ENCODE measurements at places on chromosomes 16 and 17.

DNA sequence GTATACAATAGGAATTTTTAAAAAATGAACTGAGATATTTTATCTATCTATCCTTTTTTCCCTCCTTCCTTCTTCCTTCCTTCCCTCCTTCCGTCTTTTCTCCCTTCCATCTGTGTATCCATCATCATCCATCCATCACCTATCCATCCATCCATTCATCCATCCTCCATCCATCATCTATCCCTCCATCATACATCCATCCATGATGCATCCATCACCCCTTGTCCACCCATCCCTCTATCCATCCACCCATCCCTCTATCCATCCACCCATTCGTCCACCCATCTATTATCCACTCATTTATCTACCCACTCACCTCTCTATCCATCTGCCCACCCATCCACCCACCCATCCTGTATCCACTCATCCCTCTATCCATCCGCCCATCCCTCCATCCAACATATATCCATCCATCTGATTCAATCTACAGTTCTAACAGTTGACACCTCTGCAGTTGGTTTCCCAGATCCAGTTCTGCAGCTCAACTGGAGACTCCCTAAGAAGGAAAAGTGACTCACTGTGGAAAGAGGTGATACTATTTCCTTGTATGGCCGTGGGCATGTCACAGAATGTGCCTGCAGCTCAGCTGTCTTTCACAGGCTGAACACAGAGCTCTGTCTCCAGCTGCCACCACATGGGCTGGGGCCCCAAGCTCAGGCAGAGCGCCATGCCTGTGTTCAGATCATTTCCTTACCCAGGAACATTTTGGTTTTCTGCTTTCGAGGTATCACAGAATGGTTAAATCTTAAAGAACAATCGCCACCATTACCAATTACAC, 130.8 kb downstream of the XYLT1 start:
- DNase-seq: no peak

- no peak for DNase-seq
Observed at GRCh38 chr16:80208015-80208414, 332.8 kb upstream of the DYNLRB2 start.

DNA sequence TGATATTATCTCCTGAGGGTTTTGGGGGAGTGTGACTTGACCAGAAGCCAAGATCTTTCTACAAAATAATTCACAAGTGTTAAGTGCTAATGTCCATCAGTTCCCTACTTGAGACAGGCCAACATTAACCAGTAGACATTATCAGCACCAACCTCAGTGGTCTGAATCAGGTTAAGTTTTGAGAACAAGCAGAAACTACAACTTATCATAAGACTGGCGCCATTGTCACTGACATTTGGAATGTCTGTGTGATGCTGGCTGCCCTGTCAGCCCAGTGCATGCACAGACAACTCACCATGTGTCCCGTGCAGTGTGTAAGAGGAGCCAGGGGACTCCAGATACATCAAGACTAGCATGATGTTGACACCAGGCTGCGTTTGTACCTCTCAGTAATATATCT, 76.8 kb downstream of the CCDC182 start:
- DNase-seq: no peak

- no peak for DNase-seq
Observed at GRCh38 chr17:67461228-67461780, 84.2 kb downstream of the PITPNC1 start.

DNA sequence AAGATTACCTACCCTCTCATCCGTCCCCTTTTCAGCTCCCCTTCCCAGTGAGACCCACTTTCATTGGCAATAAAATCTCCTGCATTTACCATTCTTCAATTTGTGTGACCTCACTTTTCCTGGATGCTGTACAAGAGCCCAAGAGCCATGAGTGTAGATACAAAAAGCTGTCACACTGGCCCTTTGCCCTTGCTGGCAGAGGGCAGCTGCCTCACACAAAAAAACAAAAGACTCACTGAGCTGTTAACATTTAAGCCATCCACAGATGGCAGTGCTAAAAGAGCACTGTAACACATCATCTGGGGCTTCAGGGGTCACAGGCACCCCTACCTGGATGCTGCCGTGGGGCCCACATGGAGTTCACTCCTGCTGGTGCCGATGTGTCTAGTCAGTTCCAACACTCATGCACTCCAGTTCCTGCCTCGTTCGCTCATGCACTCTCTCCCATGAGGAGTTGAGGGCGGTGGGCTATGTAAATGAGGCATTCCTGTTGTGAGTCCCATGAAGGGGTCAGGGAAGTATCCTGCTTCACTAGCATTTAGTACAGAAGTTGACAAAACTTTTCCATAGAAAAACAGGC, 123.1 kb downstream of the CA10 start:
- no peak for DNase-seq

DNA sequence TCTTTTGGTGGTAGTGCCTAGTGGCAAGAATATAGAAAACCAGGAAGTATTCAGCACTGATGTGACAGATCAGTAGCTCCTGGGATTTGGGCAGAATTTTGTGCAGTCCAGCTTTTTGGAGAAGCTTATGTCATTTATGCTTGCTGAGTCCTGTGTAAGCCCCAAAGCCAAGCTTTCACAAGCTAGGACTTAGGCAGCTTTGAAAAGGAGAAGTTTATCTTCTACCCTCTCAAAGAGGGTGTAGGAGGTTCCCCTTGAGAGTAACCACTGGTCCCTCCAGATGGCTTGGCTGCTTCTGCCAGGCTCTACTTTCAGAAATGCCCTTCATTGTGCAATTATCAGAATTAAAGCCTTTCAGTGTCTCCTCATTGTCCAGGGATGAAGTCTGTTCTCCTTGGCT, 78.8 kb downstream of the CES1 start:
- no peak for DNase-seq

- DNase-seq: no peak
Observed at GRCh38 chr17:74759243-74759801, 10.9 kb downstream of the NHERF1 start.

DNA sequence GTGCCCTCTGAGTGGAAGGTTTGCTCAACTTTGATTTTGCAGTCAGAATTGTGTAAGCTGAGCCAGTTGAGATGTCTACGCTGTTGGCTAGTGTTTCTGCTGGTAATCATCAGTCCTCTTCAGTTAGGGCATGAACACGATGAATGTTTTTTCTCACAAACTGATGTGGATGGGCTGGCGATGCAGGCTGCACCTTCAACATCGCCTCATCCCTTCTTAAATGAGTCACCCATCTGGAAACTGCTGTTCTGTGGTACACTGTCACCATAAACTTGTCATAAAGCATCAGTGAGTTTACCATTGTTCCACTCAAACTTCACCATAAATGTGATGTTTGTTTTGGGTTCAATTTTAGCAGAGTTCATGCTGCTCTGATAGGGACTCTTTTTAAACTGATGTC, 8.4 kb downstream of the C16orf95 start:
- no peak for DNase-seq

DNA sequence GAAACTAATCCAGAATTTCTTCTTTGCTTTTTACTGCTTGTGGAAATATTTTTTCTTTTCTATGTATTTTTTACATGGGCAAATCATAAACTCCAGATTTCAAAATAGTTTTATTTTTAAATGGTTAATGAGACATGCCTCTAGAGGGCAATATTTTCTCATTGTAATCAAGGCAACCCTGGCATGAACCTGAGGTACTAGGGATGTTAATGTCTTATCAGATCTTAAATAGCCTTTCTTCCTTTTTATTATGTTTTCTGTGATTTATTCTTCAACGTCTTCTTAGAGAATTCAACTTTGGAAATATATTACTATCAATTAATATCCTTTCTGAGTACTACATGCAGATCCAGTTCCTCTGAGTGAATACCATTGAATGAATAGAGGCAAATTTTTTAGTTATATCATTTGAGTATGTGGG, 324.7 kb downstream of the BCAS3 start:
- DNase-seq: no peak

DNA sequence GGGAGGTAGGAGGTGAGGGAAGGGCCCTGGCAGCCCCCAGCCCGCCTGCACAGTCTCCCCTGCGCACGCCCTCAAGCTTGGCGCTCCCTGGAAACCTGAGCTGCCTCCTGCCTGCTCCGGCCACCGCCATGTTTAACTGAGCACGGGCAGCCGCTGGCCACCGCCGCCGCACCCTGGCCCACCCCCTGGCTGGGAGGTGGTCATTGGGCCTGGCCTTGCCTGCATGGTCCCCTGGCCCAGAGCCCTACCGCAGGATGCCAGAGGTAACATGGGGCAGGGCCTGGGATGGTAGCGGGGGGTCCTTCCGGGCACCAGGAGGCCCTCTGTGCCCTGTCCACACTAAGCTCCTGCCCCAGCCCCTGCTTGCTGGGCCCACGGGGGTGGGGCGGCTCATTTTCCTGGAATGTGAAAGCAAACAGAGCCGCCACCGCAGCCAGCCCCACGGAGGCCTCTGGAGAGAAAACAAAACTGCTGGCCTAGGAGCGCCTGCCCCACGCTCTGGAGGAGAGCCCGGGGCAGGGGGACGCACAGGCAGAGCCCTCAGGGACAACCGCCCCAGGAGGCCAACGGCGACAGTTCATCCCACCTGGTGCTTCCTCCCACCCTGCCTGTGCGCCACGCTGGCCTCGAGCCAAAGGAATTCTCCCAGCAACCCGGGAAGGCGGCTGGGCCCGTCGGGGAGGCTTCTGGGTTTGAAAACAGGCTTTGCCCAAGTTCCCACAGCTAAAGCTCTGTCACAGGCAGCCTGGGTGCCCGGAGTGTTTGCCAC, 8.9 kb downstream of the NHERF2 start:
- no peak for DNase-seq

GRCh38 chr17:83025636-83026280, 53.7 kb upstream of the METRNL start:
- no peak for DNase-seq

- DNase-seq: no peak
Observed at GRCh38 chr16:2768403-2769089, 8.5 kb downstream of the ELOB start.

Data from NCI-H524 treated with DMSO at 0.1 percent for 48 hours (cell line).